HuH-7 (cell line): ENCODE measurements at places on chromosomes 2 and 18.

- DNase-seq, result no peak
These were observed 511.5 kb downstream of the NYAP2 start for GRCh38 chr2:225911019-225911418.

GRCh38 chr2:109189751-109190150 is 60.7 kb downstream of the SH3RF3 start:
- no peak for DNase-seq

DNA sequence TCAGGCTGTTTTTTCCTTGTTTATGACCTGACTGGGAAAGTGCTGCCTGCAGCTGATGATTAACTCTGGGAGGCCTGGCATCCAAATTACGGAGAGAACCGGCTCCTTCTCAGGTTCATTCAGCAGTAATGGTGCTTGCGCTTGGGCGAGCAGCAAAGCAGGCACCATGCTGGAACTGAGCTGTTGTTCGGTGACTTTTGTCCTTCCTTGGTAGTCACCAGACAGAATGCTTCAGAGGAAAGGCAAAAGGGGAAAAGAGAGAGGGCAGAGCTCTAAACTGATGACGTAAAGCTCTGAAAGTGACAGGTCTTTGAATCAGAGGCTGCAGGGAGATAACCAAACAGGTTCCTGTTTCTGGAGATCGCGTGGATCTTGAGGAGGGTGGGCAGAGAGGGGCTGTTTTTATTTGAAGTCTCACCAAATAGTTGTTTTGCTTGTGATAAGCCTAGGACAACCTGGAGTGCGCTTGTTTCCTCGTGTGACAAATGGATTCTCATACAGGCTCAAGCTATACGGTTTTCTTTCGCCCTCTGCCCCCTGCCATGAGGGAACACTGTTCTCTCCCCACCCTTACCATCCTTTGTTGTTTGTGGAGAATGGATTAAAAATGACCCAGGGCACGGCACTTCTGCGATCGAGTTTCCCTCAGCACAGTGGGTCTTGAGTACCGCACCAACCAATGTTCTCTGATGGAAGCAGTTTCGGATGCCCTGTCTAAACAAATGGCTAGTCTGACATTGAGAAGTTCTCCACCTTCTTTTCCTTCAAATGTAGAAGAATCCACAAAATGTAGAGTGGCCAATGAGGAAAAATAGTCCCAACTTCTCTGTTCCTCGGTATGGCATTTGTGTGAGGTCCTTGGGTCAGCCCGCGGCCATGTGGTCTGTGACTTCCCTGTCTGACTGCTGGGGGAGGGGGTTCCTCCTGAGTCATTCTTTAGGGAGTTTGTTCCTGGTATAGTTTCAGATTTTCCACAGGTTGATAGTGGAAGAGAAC is 1.3 kb downstream of the RASGRP3 start:
- DNase-seq, result no peak

GRCh38 chr2:240919161-240919781 is 13.1 kb downstream of the CROCC2 start:
- no peak for DNase-seq

GRCh38 chr18:26483633-26484032 is 64.7 kb downstream of the KCTD1 start:
- no peak for DNase-seq
